EH (cell line): ENCODE measurements at places on chromosomes 7 and 10.

DNA sequence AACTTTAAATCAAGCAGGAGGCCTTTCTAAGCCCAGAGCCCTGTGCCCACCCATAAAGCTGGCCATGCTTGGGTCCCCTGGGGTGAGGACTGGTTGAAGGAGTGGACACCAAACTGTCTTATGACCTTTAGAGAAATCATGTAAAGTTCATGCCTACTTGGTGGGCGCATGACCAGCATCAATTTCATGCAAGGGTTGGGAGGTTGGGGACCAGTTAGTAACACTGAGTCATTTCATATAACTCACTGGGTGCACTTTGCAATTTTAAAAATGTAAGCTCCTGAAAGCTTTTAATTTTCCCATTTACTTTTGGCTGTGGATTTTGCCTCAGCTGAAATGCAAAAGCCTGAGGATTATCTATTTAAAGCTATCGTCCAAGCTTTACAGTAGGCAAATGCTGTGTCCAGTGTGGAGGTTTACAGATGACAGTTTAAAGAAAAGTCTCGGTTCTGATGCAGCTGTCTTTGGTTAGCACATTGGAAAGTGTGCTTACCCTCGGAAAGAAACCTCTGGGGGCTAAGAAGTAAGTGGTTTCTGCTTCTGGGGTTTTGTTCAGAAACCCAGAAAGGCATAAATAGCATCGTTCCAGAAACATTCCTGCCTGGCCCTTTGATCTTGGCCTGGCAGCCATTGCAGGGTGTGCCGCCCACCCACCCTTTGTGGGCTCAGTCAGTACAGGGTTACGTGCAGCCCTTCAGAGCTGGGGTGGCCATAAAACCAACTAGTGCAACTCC is 48.8 kb upstream of the CHST15 start:
- no peak for DNase-seq

GRCh38 chr10:101566333-101567164 is 21.5 kb downstream of the POLL start:
- peak; percentile 25 for DNase-seq

GRCh38 chr10:122348935-122349361 is 25.6 kb upstream of the PLEKHA1 start:
- DNase-seq = no peak

GRCh38 chr10:49028639-49029038 is 86.7 kb downstream of the VSTM4 start:
- no peak for DNase-seq

DNA sequence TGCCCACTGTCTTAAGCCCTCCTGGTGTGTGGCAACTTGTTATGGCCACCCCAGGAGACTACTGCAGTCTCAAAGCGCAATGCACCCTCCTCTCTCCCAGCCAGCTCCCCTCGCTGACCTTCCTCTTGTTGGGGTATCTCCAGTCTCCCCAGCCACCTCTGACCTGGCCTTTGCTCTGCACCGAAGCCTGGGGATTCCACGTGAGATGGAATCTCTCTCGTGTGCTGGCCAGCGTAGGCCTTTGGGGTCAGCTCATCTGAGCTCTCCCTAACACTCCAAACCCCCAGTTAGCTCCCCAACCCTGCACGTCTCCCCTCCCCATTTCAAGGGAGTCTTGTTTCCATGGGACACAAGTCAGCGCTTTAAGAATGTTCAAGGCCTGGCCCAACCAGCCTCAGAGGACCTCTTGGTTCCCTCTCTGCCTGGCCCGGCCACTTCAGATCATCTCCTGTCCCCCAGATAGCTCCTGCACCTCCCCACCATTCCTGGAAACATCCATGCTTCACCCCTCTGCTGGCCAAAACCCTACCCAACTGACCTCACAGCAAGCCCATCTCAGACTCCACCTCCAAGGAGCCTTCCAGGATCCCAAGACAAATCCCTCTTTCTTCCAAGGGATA is 11.2 kb downstream of the ITPRIP start:
- DNase-seq = no peak

DNA sequence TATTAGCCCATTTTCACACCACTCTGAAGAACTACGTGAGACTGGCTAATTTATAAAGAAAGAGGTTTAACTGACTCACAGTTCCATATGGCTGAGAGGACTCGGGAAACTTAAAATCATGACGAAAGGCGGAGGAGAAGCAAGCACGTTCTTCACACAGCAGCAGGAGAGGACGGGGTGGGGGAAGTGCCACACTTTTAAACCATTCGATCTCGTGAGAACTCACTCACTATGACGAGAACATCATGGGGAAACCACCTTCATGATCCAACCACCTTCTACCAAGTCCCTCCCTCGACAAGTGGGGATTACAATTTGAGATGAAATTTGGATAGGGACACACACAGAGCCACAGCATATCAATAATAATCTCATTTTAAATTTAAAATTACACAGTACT is 80.2 kb downstream of the VWDE start:
- DNase-seq = peak; percentile 1
